Natural killer cell treated with Interleukin-12 subunit alpha and Interleukin-12 subunit beta and Interleukin-15 and Interleukin-18, amount 100 ng/mL, for 72 hours (primary cell): ENCODE measurements at places on chromosomes 5 and 9. TPM values are rescaled to one million over a fixed set of nuclear protein-coding genes. Genes with fewer than 3 reads are reported as not detected.

SLC6A7 gene
- total RNA-seq, result not detected

TMEM203 gene
- total RNA-seq, result 43.9 TPM

RPP25L gene
- total RNA-seq, result 22.7 TPM

WNT8A gene
- not detected for total RNA-seq

CBY3 gene
- 1.6 TPM for total RNA-seq

WNK2 gene
- total RNA-seq, result not detected

TTC23L gene
- total RNA-seq, result not detected

IL4 gene
- total RNA-seq, result 2.6 TPM

ZNF300 gene
- total RNA-seq, result 4.0 TPM

CYLC2 gene
- total RNA-seq, result not detected

TLX3 gene
- total RNA-seq, result not detected

SPZ1 gene
- total RNA-seq, result not detected

ACSL6 gene
- 0.67 TPM for total RNA-seq

BTF3 gene
- 426 TPM for total RNA-seq

MARCOL gene
- total RNA-seq, result not detected

SLC34A1 gene
- total RNA-seq, result not detected

REEP2 gene
- not detected for total RNA-seq

ARID3C gene
- total RNA-seq, result 0.31 TPM

ANKH gene
- total RNA-seq, result 37.2 TPM

SLIT3 gene
- total RNA-seq, result 0.14 TPM

OLFML2A gene
- not detected for total RNA-seq

ITK gene
- total RNA-seq, result 225 TPM

MAMDC2 gene
- total RNA-seq, result not detected

LRRC14B gene
- total RNA-seq, result not detected

RLN1 gene
- total RNA-seq, result 1.1 TPM

TMC1 gene
- total RNA-seq, result not detected

TMEM232 gene
- 0.40 TPM for total RNA-seq

OR1J2 gene
- not detected for total RNA-seq
